Cardiac muscle cell (in vitro differentiated cells and primary cell): ENCODE measurements at places on chromosomes 1 and 21. TPM values are rescaled to one million over a fixed set of nuclear protein-coding genes. Genes with fewer than 3 reads are reported as not detected.

OR6K3 gene
- not detected in 2 replicates for total RNA-seq

CLCA1 gene
- total RNA-seq = not detected in 2 replicates

CNR2 gene
- not detected in 2 replicates for total RNA-seq

PDZK1IP1 gene
- total RNA-seq = not detected in 2 replicates

TEX38 gene
- total RNA-seq = 1.2 TPM in 1 of 2 replicates, not detected in the other

AKR1A1 gene
- 145 and 187 TPM in 2 replicates for total RNA-seq

- no peak overlapping the region for H3K4me3 ChIP-seq
- peaks cover 11% of the 10 kb centered on the region for H3K4me1 ChIP-seq
- no peak for DNase-seq
- H3K36me3 ChIP-seq = no peaks in the 10 kb centered on the region
Measured at GRCh38 chr1:64195081-64195395, 8.4 kb upstream of the UBE2U start.

DNA sequence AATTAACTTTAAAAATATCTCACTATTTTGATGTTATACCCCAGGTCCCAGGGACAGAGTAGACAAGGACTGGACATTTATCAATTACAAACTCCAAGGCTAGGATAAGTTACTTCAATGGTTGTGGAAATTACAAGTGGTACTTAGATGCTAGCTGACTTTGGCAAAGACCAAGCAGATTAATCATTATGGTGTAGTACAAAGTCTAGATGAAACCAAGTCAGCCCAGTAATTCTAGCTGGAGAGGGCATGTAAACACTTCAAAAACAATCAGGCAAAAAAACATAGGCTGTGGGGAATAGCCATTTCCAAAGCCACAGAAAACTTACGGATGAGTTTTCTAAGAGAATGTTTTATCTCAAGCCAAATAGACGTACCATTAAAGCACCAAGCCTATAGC is 124.5 kb downstream of the TSEN15 start:
- no peaks in the 10 kb centered on the region for H3K4me1 ChIP-seq
- H3K4me3 ChIP-seq = no peak overlapping the region
- H3K27ac ChIP-seq = no peak overlapping the region
- no peaks in the 10 kb centered on the region for H3K27me3 ChIP-seq
- no peak for DNase-seq

GRCh38 chr1:204341380-204341779 is 18.3 kb downstream of the PLEKHA6 start:
- peak; percentile 25 for DNase-seq
- peaks cover 52% of the 10 kb centered on the region for H3K4me1 ChIP-seq
- H3K36me3 ChIP-seq = no peaks in the 10 kb centered on the region
- H3K4me3 ChIP-seq = no peak overlapping the region

DNA sequence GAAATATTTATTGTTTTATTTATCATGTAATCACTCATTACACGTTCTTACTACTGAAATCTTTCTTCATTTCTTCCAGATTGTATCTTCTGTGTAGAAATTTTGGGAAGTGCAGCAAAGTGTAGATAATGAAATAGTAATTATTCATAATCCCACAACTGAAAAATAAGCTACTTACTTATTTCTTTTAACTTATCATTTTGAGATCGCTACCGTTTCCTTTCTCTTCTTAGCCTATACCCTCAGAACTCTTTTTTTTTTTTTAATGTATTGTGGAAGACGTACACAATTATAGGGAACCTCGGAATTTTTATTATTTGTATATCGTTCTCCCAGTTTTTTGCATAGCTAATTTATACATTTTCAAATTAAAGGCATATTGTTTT is 518 bp upstream of the FH start:
- no peak for DNase-seq
- H3K27me3 ChIP-seq = peaks cover 30% of the 10 kb centered on the region

- no peaks in the 10 kb centered on the region for H3K27me3 ChIP-seq
- no peaks in the 10 kb centered on the region for H3K4me1 ChIP-seq
- DNase-seq = peak; percentile 69
- no peak overlapping the region for H3K27ac ChIP-seq
Measured at GRCh38 chr1:44594871-44595735, 79.2 kb downstream of the TMEM53 start.

DNA sequence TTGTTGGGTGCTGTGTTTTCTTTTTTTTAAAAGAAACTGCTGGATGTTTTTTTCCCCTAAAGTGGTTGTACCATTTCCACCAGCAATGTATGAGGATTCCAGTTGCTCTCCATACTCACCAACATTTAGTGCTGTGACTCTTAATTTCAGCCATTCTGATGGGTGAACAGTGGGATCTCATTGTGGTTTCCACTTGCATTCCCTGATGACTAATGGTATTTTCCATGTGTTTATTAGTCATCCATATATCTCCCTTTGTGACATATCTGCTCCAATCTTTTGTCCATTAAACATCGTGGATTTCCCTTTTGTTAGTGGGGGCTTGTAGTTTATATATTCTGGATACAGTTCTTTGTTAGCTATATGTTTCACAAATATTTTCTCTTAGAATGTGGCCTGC is 206.0 kb downstream of the CAMTA1 start:
- H3K4me1 ChIP-seq = no peaks in the 10 kb centered on the region
- no peak overlapping the region for H3K4me3 ChIP-seq
- H3K27ac ChIP-seq = no peak overlapping the region
- H3K27me3 ChIP-seq = no peaks in the 10 kb centered on the region
- DNase-seq = peak; percentile 71
- no peaks in the 10 kb centered on the region for H3K36me3 ChIP-seq

DNA sequence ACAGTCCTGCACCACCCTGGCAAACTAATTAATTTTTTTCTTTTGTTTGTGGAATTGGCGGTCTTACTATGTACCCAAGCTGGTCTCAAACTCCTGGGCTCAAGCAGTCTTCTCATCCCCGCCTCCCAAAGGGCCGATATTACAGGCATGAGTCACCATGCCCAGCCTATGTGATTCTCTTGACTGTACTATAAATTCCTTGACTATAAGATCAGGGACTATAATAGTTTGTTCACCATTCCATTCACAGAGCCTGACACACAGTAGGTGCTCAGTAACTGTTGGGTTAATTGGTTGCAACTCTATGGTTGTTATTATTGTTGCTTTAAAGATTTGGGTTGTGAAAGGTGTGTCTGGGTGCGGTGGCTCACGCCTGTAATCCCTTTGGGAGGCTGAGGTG is 17.2 kb downstream of the DAP3 start:
- H3K27me3 ChIP-seq = no peaks in the 10 kb centered on the region
- no peak overlapping the region for H3K27ac ChIP-seq
- H3K4me1 ChIP-seq = no peaks in the 10 kb centered on the region
- DNase-seq = peak; percentile 47
- no peak overlapping the region for H3K4me3 ChIP-seq

DNA sequence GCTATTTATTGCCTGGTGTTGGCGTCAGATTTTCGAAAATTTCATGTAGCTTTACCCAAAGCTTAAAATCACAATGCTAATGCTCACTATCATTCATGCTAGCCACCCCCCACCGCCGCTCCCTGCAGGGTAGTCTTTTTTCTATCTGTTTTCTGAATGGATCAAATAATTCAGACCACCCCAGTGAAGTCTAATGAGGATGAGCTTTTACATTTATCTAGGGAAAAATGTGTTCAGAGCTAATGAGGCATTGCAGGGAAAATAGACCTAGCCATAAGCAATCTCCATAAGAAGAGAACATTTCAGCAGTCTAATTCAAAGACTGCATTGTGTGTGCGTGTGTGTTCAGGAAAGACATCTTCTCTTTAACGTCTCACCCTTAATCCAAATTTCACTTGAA is 533.0 kb upstream of the PRMT6 start:
- H3K4me1 ChIP-seq = no peaks in the 10 kb centered on the region
- H3K4me3 ChIP-seq = no peak overlapping the region
- no peaks in the 10 kb centered on the region for H3K27me3 ChIP-seq
- no peaks in the 10 kb centered on the region for H3K36me3 ChIP-seq

DNA sequence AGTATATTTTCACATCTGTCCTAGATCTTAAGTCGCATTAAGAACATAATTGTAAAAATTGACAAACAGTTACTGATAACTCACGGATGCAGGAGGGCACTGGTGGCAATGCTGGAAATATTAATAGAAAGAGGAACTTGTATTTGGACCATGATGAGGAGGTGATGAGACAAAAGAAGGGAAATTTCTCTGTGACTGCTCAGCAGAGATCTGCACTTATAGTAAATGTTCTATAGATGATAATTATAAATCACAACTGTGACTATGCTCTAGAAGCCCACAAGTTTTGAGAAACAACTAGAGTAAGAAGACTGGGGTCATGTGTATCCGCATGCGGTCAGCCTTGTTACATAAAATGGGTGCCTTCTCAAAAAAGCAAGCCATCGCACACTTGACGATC is 8.7 kb upstream of the DUSP12 start:
- no peak for DNase-seq
- no peaks in the 10 kb centered on the region for H3K4me1 ChIP-seq
- H3K27me3 ChIP-seq = peaks cover 8% of the 10 kb centered on the region
- no peaks in the 10 kb centered on the region for H3K36me3 ChIP-seq
- no peak overlapping the region for H3K27ac ChIP-seq

GRCh38 chr1:33624991-33625870 is 152.8 kb downstream of the ZSCAN20 start:
- H3K36me3 ChIP-seq = no peaks in the 10 kb centered on the region
- no peak for DNase-seq
- H3K27me3 ChIP-seq = no peaks in the 10 kb centered on the region

DNA sequence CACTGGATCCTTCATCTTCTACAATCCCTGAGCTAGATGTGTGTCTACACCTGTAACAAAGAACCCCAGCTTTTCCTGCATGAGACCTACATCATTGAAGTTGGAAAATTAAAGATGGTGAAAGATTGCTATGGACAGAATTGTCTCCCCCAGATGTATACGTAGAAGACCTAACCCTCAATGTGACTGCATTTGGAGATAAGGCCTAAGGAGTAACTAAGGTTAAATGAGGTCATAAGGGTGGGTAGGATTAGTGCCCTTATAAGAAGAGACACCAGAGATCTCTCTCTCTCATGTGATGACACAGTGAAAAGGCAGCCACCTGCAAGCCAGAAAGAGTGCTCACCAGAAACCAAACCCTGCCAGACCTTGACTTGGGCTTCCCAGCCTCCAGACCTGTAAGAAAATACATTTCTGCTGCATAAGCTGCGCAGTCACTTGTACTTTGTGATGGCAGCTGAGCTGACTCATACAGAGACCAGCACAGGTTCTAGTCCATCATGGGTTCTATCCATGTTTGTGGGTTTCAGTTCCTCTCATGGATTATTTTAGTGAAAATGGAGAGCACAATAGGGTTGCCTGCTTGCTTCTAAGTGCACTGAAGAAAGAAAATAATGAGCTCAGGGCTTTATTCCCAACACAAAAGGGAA is 180.8 kb downstream of the TPR start:
- H3K4me1 ChIP-seq = no peaks in the 10 kb centered on the region
- H3K27ac ChIP-seq = no peak overlapping the region
- H3K36me3 ChIP-seq = peaks cover 13% of the 10 kb centered on the region
- no peaks in the 10 kb centered on the region for H3K27me3 ChIP-seq
- no peak overlapping the region for H3K4me3 ChIP-seq

- peak; percentile 37 for DNase-seq
- no peak overlapping the region for H3K4me3 ChIP-seq
- H3K27me3 ChIP-seq = no peaks in the 10 kb centered on the region
- no peaks in the 10 kb centered on the region for H3K36me3 ChIP-seq
- H3K27ac ChIP-seq = no peak overlapping the region
Measured at GRCh38 chr1:67214420-67215174, 48.3 kb downstream of the IL23R start.

DNA sequence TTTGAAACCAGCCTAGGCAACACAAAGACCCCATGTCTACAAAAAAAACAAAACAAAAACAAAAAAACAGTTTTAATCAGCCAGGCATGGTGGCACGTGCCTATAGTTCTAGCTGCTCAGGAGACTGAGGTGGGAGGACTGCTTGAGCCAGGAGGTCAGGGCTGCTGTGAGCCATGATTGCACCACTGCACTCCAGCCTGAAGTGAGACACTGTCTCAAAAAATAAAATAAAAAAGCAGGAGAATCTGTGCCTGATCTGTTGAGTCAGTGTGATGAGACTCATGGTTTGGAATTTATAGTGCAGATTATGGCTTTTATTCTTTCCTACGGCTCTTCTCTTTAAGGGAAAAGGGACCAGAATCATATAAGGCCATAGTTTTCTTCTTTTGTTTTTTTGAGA is 16.5 kb downstream of the TRIT1 start:
- DNase-seq = no peak
- no peaks in the 10 kb centered on the region for H3K36me3 ChIP-seq

GRCh38 chr1:160836561-160836960 is 26.1 kb downstream of the CD244 start:
- peaks cover 7% of the 10 kb centered on the region for H3K4me1 ChIP-seq
- no peak overlapping the region for H3K27ac ChIP-seq
- H3K36me3 ChIP-seq = no peaks in the 10 kb centered on the region
- peaks cover 15% of the 10 kb centered on the region for H3K27me3 ChIP-seq

- H3K27me3 ChIP-seq = no peaks in the 10 kb centered on the region
- no peak for DNase-seq
- peaks cover 32% of the 10 kb centered on the region for H3K4me1 ChIP-seq
- H3K27ac ChIP-seq = peak overlapping the region; percentile 56
- peaks cover 9% of the 10 kb centered on the region for H3K36me3 ChIP-seq
- H3K4me3 ChIP-seq = no peak overlapping the region
Measured at GRCh38 chr1:2301607-2302291, 73.6 kb downstream of the SKI start.

- peak; percentile 34 for DNase-seq
- H3K27ac ChIP-seq = no peak overlapping the region
- no peaks in the 10 kb centered on the region for H3K4me1 ChIP-seq
- no peaks in the 10 kb centered on the region for H3K27me3 ChIP-seq
Measured at GRCh38 chr1:214685906-214686305, 82.9 kb downstream of the CENPF start.

- H3K27me3 ChIP-seq = no peaks in the 10 kb centered on the region
- H3K4me3 ChIP-seq = no peak overlapping the region
- H3K36me3 ChIP-seq = no peaks in the 10 kb centered on the region
Measured at GRCh38 chr1:102466487-102466886, 469.8 kb upstream of the OLFM3 start.

DNA sequence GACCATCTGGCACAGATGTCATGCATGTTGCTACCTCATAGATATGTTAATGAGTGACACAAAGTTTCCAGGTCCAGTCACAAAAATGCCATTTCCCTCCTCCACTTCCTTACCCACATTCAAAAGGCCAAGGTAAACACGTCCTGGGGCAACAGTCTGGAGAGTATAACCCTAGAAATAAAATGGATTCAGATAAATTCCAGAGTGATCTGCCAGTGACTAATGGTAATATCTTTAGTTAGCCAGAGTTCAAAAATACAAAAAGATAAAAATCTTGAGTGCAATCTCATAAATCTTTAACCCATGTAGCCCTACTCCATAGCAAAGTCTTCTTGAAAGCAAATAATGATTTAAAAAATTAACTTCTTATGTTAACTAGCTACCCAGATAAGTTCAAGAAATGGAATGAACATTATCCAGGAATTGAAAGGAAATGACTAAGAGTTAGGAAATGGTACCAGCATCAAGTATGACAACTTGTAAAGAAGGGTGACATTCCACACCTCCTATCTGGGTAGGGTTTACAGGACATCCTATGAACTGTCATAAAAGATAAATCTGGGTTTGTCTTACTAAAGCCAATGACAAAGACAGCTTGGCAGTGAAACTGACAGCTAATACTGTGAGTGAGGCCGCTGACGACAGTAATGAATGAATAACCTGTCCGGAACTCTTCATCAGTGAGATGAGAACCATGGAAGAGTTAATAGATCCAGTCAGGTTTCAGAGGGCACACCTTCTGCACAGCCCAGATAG is 18.1 kb downstream of the RGS2 start:
- H3K4me1 ChIP-seq = peaks cover 1% of the 10 kb centered on the region
- no peak for DNase-seq
- no peaks in the 10 kb centered on the region for H3K36me3 ChIP-seq

GRCh38 chr21:42056996-42057689 is 14.0 kb upstream of the UMODL1 start:
- H3K27ac ChIP-seq = no peak overlapping the region
- peak; percentile 70 for DNase-seq
- H3K27me3 ChIP-seq = no peaks in the 10 kb centered on the region
- H3K36me3 ChIP-seq = no peaks in the 10 kb centered on the region
- H3K4me3 ChIP-seq = no peak overlapping the region
